Progenitor cell of endocrine pancreas (in vitro differentiated cells): ENCODE measurements at places on chromosomes 4 and X. TPM values are rescaled to one million over a fixed set of nuclear protein-coding genes. Genes with fewer than 3 reads are reported as not detected.

MAP7D2 gene
- 1.4 and 1.5 TPM in 2 replicates for total RNA-seq

DNA sequence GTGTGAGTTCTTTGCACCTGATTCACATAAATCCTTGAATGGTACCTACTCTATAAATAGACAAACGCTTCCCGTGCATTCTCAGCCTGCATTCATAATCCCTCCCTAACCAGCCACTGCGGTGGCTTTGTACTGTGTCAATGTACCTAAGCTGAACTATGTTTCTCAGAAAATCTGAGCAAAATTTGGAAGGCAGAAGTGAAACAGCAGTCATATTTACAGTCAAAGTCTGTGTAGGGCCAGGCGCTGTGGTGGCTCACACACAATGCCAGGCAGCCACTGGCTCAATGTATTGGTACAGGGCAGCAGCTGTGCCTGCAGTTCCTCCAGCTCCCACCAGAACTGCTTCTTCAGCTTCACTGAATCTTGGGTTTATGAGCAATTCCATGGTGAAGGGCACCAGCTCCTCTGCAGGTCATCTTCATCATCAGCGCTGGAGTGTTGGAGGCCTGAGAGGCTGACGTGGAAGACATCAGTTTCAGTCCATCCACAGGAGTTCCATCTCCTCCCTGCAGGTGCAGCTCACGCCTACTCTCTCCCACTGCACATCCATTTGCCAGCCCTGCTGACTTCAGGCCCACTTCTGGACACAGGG, 32.3 kb upstream of the IRF2 start:
- DNase-seq: no peak

GRCh38 chr4:151717314-151717713, 43.5 kb downstream of the GATB start:
- DNase-seq: no peak

- DNase-seq: no peak
Measured at GRCh38 chrX:103817502-103817901, 14.6 kb downstream of the RAB9B start.

ADAMTS3 gene
- 0.89 and 1.2 TPM in 2 replicates for total RNA-seq

DNA sequence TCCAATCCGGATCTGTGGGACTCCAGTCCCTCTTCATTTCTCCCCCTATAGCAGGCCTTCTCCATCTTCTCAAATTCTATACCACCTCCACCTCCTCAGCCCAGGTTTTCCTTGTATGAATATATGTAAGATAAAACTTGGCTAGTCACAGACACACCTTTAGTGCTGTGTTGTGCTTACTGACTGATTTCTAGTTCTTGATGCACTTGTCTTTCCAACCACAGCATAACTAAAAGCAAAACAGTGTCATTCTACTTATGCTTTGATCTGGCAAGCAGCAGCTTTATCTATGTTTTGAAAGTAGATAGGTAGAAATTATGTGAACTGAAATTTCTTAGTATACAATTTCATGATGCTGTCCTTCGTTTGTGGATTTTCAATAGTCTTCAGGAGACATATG, 47.5 kb downstream of the CCNI start:
- DNase-seq: no peak

WDFY3 gene
- total RNA-seq: 111 and 115 TPM in 2 replicates

- DNase-seq: no peak
Measured at GRCh38 chr4:102601586-102602227, 100.5 kb downstream of the NFKB1 start.

GRCh38 chr4:94416335-94416734, 35.4 kb upstream of the PDLIM5 start:
- no peak for DNase-seq
